Stimulated activated CD4-positive, alpha-beta T cell treated with anti-CD3 and anti-CD28 coated beads, Interleukin-1b, Interleukin-23, amount 100 ng/mL, for 24 hours (primary cell): ENCODE measurements at places on chromosomes 16 and 17.

- no peak for DNase-seq
Observed at GRCh38 chr16:66207139-66207882, 159.2 kb upstream of the CDH5 start.

DNA sequence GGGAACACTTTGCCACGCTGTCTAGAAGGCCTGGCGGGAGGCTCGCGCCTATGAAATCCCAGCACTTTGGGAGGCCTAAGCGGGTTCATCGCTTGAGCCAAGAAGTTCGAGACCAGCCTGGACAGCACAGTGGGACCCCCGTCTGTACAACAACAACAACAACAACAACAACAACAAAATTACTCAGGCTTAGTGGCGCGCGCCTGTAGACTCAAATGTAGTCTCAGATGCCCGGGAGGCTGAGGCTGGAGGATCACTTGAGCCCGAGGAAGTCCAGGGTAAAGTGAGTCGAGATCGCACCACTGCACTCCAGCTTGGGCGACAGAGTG lies 297 bp upstream of the SLFN13 start:
- no peak for DNase-seq

DNA sequence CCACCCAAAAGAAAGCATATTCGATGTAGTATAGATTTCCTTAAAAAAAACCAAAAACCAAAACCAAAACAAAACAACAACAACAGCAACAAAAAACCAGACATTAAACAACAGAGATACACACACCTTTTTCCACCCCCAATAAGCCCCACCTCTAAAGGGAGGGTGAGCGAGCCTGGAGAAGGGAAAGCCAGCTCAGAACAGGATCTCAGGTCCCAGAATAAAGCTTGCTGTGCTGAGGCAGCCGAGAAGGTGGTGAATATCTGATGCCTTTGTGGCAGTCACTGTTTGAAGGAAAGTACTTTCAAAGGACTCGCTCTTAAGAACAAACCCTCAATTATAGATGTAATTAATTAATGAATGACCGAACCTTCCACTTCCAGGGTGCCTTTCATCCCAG lies 470 bp downstream of the KRT23 start:
- DNase-seq: no peak

DNA sequence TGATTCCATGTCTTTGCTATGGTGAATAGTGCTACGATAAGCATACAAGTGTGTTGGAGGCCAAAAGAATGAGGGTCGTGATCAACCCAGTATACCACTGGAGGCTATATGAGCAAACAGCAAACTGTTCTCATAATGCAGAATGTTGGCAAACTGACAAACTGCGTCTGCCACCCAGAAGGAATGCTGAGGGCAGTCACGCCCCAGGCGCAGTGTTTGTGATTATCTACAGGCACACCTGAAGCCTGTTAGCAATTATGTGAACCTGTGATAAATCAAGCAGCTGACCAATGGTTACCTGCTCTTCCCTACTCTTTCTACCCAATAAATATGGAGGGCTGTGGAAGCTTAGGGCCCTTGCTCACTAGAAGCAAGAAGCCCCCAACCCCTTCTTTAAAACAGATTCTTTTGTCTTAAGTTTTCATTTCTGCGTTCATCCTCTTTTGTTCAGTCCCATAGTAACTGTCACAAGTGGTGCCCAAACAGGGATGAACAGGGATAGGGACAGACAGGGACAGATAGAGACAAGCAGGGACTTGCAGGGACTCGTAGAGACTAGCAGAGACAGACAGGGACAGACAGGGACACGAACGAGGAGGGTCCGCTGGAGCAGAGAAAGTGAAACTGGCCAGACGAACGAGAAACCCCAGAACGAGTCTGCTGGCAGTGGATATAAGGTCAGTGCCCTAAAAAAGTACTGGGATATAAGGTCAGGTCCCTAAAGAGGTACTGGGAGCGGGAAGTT lies 25.1 kb downstream of the CD300LG start:
- no peak for DNase-seq

GRCh38 chr16:57944970-57945739 lies 25.8 kb downstream of the CNGB1 start:
- DNase-seq: no peak

GRCh38 chr16:76970087-76970744 lies 220.8 kb upstream of the MON1B start:
- DNase-seq: no peak

DNA sequence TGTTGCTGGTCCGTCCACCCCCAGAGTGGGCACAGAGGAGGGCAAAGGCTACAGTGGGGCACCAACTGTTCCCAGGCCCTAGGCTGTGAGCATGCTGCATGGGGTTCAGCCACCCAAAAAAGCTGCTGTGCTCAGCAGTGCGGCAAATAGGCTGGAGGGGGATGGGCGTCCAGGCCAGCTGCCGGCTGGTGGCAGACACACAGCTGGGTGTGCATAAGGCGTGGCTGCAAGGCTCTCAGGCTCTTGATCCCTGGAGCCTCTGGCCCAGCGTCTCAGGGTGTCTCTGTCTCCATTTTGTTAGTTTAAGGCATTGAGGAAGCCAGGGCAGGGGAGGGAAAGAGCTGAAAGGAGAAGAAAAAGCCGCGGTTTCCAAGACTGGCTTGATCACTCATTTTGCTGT lies 8.8 kb downstream of the RPL19 start:
- no peak for DNase-seq

DNA sequence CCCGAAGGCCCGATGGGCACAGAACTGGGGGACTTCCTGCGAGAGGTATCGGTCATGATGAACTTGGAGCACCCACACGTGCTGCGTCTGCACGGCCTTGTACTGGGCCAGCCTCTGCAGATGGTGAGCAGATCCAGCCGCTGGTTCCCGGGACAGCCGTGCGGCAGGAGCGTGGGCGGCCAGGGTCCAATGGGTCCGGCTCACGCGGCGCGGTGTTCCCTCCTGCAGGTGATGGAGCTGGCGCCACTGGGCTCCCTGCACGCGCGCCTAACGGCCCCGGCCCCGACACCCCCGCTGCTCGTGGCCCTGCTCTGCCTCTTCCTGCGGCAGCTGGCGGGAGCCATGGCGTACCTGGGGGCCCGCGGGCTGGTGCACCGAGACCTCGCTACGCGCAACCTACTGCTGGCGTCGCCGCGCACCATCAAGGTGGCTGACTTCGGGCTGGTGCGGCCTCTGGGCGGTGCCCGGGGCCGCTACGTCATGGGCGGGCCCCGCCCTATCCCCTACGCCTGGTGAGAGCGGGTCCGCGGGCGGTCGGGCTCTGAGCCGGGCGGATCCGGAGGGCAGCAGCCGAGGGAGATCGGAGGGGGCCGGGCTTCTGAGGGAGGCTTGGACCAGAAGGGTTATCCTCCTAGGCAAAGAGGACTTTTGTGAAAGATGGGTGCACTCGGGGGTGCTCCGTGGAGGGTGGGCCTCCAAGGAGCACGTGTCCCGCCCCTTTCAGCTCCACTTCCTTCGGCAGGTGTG lies 3.0 kb downstream of the TNK1 start:
- DNase-seq: peak; percentile 42

DNA sequence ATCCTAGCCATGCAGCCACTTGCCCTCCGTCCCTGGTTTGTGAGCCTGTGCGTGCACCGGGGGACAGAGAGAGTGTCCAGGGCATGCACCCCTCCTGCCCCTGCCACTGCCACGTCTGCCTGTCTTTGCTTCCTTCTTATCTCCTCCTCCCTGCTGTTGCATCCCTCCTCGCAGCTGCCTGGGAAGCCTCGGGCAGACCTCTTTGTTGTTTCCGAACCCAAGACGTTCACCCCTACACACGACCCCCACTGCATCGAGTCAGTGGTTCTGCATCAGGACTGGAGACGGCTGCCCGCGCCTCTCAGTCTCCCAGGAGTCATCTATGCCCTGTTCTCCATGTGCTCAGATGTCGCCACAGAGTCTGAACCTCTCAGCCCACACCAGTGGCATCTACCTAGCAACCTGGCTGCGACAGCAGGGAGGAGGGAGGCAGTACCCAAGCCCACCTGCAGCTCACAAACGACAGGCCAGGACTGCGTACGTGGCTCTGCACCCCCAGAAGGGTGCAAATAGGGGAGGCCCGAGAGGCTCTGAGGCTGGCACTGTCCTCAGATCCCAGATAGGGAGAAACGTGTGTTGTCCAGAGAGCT lies 5.2 kb downstream of the TIMP2 start:
- no peak for DNase-seq

GRCh38 chr17:74271281-74271680 lies 2.8 kb upstream of the DNAI2 start:
- no peak for DNase-seq

DNA sequence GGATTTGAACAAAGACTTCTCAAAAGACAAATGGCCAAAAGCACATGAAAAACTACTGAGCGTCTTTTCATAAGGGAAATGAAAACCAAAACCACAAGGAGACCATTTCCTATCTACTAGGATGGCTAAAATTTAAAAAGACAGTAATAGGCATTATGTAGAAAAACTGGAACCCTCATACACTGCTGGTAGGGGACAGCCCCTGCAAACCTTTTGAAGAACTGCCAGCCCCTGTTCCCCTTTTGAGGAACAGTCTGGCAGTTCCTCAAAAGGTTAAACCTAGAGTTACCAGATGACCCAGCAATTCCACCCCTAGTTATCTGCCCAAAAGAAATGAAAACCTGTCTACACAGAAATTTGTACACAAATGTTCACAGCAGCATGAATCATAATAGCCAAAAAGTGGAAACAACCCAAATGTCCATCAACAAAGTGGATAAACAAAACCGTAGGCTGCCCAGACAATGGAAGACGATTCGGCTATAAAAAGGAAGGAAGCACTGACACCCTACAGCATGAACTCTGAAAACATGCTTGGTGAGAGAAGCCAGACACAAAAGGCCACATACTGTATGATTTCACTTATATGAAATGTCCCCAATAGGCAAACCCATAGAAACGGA lies 22.9 kb downstream of the CDIP1 start:
- no peak for DNase-seq

- no peak for DNase-seq
Observed at GRCh38 chr16:24336491-24336890, 80.4 kb downstream of the CACNG3 start.

DNA sequence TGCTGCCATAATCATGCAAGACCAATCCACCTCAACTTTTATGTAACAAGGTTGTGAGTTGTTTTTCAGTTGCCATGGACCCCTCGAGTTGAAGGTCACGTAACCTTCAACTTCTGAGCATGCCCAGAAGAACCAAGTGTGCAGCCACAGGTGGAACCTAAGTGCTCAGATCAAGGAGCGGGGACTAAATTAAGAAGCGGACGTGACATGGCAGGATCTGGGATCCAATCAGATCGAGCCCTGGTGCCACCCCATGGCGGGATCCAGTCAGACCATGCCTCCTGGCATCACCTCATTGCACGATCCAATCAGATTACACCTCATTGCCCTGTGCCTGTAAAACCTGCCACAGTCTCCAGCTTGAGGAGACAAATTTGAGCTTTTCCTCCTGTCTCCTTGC lies 204.5 kb upstream of the CDH5 start:
- DNase-seq: no peak

DNA sequence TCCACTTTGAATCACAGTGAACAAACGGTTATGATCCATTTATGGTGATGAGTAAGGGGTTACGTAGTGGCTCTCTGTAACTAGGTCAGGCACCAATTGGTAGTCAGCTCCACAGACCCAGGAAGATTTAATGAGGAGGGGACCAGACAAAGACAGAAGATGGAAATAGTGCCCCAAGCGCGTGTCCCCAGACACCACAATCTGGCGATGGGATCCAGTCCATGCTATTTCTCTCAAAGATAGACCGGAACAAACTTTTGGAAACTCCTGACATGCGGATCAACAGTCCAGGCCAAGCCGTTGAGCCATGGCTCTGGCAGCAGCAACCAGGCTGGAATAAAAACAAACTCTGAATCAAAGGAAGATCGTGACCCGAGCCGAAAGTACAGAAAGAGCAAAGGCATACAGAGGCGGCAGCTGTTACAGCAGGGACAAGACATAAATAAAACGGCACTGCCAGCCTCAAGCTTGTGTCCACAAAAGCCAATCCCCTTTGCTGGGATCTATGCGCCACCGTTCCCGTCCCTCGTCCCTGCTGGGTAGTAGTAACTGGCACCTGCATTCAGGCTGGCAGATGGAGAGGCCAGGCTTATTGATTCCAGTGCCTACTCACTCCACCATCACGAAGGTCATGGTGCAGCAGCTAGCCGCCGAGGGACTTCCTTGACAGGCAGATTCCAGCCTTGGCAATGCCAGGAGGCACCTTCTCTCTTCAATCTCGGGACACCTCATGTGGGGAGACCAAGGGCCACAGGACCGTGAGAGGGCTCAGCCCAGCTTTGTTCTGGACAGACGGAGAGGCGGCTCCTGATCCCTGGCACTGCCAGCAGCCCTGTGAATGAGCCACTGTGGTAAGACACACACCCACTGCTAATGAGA lies 50.2 kb downstream of the CDH11 start:
- DNase-seq: no peak

DNA sequence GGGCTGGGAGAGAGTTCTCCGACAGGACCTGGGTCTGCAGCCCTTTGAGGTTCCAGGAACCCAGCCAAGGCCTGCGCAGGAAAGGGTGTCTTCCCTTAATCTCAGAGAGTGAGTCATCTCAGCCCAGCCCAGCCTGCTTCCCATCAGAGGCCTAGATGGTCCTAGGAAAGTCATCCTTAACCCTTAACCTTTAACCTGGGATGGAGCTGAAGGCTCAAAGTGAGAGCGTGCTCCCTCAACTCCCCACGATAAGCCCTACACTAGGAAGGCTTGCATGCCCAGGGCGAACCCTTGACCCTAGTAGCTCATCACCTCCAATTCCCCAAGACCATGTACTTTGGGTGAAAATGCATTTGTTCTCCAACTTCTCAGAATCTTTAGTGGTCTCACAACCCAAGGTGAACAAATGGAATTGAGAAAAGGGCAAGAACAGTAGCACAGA lies 4.8 kb upstream of the ATXN7L3 start:
- DNase-seq: no peak

DNA sequence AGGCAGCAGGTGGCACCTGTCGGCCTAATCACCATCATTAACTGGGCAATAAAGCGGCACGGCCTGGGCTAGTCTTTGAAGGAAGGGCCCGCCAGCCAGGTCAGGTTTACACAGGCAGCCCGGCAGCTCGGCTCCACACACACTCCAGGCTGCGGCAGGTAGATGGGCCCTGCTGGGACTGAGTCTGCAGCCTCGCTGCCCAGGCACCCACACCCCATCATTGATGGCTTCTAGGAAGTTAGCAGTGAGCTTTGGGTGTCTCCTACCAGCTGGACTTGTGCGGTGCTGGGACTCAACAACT lies 6.8 kb upstream of the FOXN1 start:
- no peak for DNase-seq

GRCh38 chr16:76796978-76797377 lies 394.0 kb upstream of the MON1B start:
- DNase-seq: no peak

GRCh38 chr17:51751072-51751471 lies 407.4 kb downstream of the CA10 start:
- no peak for DNase-seq

DNA sequence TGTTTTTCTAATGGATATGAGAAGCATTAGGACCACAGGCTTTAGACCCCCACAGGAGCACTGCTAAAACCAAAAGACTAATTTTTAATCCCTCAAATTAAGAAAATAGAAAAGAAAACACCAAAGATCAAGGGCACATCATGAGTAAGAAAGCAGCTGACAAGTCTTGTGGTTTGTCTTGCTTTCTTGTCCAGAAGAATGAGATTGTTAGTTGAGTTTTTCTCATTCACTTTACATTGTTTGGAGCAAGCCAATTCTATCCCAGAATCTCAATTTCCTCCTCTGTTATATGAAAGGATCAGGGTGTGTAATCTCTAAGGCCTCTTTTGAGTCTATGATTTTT lies 899.0 kb downstream of the KCNJ2 start:
- DNase-seq: no peak
